Hematopoietic multipotent progenitor cell (in vitro differentiated cells): ENCODE measurements at places on chromosomes 3 and 15. TPM values are rescaled to one million over a fixed set of nuclear protein-coding genes. Genes with fewer than 3 reads are reported as not detected.

DNA sequence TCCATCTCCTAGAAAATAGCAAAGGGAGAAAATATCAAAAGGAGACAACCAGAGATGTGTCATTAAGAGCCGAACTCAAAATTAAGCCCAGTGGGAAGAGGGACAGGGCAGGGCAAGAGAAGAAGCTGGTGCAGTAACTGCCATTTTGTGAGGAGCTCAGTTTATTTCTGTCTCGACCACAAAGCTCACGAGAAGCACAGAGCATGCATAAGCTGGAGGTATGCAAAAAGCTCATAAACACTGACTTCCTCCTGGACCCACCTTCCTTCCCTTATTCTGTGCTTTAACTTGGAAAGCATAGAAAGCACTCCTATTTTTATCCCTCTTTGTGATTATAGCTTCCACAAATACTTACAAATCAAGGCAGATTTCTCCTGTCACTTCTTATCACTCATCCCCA, 81.3 kb downstream of the DGKG start:
- no peak for DNase-seq

Gene RTP3
- total RNA-seq, result not detected

Gene ROPN1
- not detected for total RNA-seq

- DNase-seq, result no peak
Observed at GRCh38 chr15:78629031-78629715, 8.4 kb upstream of the CHRNA3 start.

Gene INKA1
- 78.4 TPM for total RNA-seq

Gene NEDD4
- 18.0 TPM for total RNA-seq

- no peak for DNase-seq
Observed at GRCh38 chr15:86041399-86041798, 38.3 kb upstream of the AGBL1 start.

DNA sequence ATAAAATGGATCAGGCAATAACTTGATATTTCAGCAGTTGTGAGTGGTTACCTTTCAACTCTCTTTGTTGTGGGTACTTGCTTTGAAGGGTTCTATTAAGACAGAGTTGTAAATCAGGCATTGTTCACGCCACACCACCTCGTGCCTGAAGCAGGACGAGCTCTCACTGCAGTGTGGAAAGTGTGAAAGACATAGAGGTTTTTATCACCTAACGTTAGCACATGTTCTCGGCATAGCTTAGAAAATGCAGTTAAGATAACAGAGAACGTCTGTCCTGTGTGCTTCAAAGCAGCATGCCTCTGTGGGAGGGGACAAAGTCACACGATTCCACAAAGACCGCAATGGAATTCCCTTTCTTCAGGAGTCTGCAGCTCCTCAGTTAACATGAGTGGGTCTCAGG, 7.8 kb downstream of the ADAMTS17 start:
- no peak for DNase-seq

Gene GOLGA8T
- not detected for total RNA-seq

Gene CD86
- 0.27 TPM for total RNA-seq

Gene CCR9
- total RNA-seq, result 1.9 TPM

GRCh38 chr3:33799202-33799551, 747 bp downstream of the PDCD6IP start:
- DNase-seq, result no peak

Gene MAP1A
- total RNA-seq, result 21.8 TPM

Gene GLDN
- under 0.01 TPM for total RNA-seq

- DNase-seq, result no peak
Observed at GRCh38 chr3:123658852-123659206, 74.0 kb upstream of the HACD2 start.

GRCh38 chr3:106183762-106184391, 315.1 kb upstream of the CBLB start:
- no peak for DNase-seq

- DNase-seq, result no peak
Observed at GRCh38 chr3:17602126-17602525, 140.3 kb downstream of the TBC1D5 start.
